ENCODE measurements at places on chromosomes 1 and 21. TPM values are rescaled to one million over a fixed set of nuclear protein-coding genes. Genes with fewer than 3 reads are reported as not detected.

NMNAT2 gene
- total RNA-seq, result 0.39 TPM

PCP4 gene
- total RNA-seq, result not detected

WDTC1 gene
- total RNA-seq, result 24.6 TPM

RNU1-3 gene
- 1,290 TPM for total RNA-seq

DCST1 gene
- total RNA-seq, result not detected

OR2C3 gene
- not detected for total RNA-seq

FMO5 gene
- 0.57 TPM for total RNA-seq

RHCE gene
- total RNA-seq, result not detected

ROR1 gene
- total RNA-seq, result 19.3 TPM

EIF4G3 gene
- total RNA-seq, result 78.6 TPM
